Cerebellar nuclear complex (tissue), 1 donor: ENCODE measurements at places on chromosomes 7 and 10.

DNA sequence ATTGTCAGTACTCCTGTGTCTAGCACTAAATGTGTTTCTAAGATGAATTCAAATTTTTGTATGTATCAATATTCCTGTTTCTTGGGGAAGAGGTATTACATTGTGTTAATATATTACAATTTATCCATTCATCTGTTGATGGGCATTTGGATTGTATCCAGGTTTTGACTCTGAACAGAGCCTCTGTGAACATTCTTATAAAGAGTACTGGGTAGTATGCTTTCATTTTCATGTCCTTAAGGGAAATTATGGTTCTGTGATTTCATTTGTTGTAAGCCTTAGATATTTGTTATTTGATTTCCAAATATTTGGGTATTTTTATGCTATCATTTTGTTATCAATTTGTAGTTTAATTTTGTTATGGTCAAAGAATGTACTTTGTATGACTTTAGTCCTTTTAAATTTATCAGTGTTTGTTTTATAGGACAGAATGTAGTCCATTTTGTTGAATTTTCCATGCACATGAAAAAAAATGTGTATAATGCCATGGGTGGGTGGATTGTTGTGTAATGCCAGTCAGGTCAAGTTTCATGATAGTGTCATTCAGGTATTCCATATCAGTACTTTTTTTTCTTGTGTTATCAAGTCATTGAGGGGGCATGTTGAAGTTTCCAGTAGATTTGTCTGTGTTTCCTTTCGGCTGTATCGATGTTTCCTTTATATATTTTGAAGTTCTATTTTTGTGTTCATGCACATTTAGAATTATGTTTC is 38.4 kb downstream of the STAM start:
- DNase-seq = no peak

- DNase-seq = no peak
Observed at GRCh38 chr10:16891375-16892313, 74.4 kb upstream of the RSU1 start.

GRCh38 chr7:29106669-29106988 is 39.7 kb downstream of the CPVL start:
- no peak for DNase-seq

- no peak for DNase-seq
Observed at GRCh38 chr7:63027075-63027474, 971.6 kb upstream of the ZNF722 start.

DNA sequence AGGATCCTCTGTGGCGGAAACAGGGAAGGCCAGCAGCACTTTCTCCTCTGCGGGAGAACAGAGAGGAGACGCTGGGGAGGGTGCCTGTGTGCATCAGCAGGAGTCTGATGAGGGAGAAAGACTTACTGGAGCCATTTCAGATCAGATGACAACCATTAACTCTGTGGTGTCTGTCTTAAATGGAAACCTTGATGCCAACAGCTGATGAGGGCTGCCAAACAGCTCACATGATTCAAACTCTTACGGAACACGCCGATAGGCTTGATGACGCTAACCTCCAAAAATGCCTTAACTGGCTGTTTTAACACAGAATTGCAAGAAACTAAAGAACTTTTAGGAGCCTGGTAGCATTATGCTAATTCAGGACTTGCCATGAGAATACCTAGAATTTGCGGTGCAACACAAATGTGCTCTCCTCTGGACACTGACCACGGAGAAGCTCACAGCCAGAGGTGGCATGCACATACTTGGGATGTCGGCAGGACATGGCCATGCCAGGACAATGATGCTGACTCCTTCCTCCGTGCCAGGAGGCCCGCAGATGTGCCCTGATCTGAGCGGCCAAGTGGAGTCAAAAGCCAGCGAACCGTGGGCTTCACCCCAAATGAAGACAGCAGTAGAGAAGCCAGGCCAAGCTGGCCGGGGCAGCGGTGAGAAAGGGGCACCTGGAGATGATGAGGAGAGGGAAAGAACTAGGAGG is 154.9 kb downstream of the ZMYND11 start:
- DNase-seq = no peak

GRCh38 chr7:105806592-105807447 is 69.6 kb downstream of the ATXN7L1 start:
- peak; percentile 4 for DNase-seq

DNA sequence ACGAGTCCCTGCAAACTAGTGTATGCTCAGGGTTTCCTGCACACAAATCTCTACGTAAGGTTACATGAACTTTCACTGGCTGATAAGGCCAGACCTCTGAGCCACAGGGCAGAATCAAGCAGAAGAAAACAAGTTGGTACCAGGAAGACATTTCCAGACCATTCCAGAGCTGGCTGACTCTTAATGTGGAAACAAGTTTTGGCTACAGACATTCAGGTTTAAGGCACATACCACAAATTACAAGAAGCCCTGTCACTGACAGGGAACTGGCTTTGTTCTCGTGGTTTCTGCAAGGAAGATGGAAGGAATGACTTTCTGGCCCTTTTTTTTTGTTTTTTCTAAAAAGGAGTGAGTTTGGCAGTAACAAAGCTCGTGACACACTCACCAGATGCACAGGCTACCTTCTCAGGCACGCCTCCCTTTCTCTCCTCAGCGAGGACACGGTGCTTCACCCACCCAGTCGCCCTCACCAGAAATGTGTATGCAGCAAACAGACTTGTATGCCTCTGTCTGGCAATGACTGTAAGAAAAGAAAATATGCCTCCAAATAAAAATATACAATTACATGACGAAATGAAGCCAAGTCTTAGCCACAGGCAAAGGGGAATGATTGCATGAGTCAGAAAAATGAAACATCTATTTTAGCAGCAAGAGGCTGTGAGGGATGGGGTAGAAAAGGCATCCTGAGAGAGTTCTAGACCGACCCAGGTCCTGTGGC is 22.6 kb downstream of the PLAC9 start:
- DNase-seq = no peak

GRCh38 chr10:69715899-69716606 is 85.7 kb upstream of the COL13A1 start:
- DNase-seq = no peak

DNA sequence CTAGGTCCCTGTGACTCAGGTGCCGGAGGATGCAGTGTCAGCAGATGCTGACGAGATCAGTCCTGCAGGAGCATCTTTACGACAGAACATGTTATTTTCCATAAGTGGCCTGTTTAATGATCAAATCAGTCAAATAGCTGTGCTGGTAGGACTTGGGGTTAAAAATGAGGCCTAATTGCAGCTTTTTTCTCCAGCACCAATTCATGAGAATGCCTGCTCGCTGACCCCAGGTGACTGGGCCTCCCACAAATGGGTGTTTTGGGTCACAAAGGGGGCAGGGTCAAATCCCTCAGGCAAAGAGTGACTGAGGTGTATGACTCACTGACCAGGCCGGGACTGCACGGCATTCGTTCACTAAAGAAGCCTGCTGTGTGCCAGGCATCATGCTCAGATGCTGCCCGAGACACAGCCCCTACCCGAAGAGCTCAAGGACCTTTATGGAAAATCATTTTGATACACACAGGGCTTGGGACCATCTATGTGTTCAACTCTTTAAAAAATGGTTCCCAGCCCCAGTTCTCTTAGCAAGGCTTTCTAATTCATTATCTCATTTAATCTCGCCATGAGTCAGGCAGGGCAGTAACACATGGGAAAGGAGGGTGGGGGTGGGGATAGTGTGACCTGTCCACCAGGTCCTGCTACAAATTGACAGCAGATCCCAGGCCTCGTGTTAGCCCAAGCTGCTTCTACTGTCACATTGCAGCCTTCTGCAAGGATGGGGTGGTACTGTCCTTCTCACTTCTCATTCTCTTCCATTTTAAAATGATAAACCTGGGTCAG is 21.1 kb downstream of the ZNF775 start:
- no peak for DNase-seq

- no peak for DNase-seq
Observed at GRCh38 chr7:91814189-91814588, 66.3 kb downstream of the MTERF1 start.

DNA sequence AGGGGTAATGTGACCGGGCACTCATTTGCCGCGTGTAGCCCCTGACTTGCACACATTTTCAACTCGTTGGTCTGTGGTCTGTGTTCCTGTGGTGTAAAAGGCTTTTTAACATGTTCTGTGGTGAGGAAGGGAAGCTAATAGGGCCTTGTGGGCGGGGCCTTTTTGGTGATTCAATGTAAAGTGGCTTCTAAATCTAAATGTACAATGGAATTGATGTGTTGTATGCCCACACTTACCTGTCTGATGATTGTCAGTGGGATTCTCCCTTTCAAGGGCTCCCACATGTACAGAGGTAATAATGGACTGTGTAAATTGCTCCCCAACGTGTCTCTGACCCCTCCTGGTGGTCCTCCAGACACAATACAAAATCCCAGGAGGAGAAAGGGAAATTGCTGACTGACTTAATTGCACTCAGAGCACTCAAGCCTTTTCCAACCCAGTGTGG is 43.1 kb upstream of the GATAD1 start:
- DNase-seq = no peak
